Activated T-cell treated with anti-CD3 and anti-CD28 coated beads for 48 hours (primary cell): ENCODE measurements at places on chromosomes 4 and X.

- DNase-seq, result peak; percentile 21
Measured at GRCh38 chrX:41118156-41118555, 32.9 kb downstream of the USP9X start.

DNA sequence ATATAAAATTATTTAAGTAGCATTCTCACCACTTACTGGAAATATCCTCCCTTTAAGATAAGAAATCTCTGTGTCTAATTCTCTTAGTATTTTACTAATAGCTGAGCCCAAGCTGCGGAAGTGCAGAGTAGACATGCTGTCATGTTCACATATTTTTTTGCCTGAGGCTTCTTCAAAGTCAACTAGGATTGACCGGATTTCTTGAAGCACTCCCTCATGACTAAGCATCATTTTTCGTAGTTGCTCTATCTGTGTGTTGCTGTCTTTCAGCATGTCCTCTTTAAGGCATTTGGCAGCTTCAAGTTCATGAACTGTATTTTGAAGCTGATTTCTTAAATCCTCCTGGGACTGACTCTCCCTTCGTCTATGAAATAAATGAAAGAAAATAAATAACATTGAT, 36.9 kb downstream of the CCDC158 start:
- DNase-seq, result no peak

- DNase-seq, result no peak
Measured at GRCh38 chr4:95417531-95417930, 131.2 kb downstream of the UNC5C start.

GRCh38 chr4:165301833-165302232, 25.6 kb upstream of the MSMO1 start:
- DNase-seq, result no peak

GRCh38 chr4:168587411-168588125, 90.7 kb downstream of the PALLD start:
- no peak for DNase-seq

DNA sequence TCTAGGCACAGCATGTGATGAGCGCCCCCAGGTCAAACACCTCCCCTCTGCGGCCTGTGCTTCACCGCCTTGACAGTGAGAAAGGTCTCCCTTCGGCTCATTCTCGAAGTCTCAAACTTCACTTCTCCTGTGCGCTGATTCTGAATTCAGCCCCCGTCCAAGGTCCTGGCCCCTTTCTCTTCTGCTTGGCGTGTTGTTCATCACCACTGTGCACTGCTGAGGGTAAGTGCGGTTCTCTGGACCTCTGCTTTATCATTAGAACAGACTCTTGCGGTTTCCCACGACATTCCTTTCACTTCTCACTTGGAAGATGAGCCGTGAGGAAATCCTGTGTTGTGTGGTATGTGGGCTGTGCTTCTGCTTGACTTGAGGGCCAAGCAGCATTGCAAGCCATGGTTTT, 11.9 kb downstream of the HTT-AS start:
- DNase-seq, result no peak

GRCh38 chr4:65893271-65893670, 223.0 kb upstream of the EPHA5 start:
- DNase-seq, result no peak

- no peak for DNase-seq
Measured at GRCh38 chr4:64409300-64409699, at the start of gene TECRL. Gene TECRL (minus strand): TSS chr4:64409450. CDS start chr4:64409351, 99 bp downstream.

GRCh38 chr4:15331930-15332329, 95.9 kb upstream of the C1QTNF7 start:
- no peak for DNase-seq

- DNase-seq, result no peak
Measured at GRCh38 chr4:112562254-112562879, 46.4 kb upstream of the NEUROG2 start.

- no peak for DNase-seq
Measured at GRCh38 chr4:86223472-86223871, 136.4 kb downstream of the MAPK10 start.

GRCh38 chr4:21848021-21848420, 100.6 kb downstream of the KCNIP4 start:
- no peak for DNase-seq

GRCh38 chr4:13548059-13548983, 4.0 kb upstream of the NKX3-2 start:
- no peak for DNase-seq

DNA sequence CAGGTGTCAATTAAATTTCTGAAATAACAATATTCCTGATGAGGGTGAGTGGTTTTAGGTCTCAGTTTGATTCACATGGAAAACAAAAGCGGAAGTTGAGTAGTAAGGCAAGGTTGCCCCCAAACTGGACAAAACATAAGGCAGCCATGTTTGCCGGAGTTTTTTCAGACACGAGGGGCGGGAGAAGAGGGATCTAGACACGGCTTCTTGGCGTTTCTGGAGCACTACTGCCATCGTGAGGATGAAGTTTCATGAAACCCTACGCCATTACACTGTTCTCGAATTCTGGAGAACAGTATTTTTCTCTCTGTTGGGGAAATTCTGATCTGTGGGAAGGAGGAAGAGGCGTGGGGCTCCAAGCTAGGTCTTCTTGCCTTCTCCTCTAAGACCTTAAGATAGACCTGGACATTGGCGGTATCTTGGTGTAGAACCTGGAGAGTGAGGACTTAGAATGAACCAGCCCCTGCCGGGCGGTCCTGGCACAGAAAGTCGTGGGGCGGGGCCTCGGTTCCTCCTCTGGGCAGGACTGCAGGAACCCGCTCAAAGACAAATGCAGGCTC, 160.3 kb downstream of the OR13H1 start:
- no peak for DNase-seq

GRCh38 chrX:5869786-5870185, 358.9 kb downstream of the NLGN4X start:
- DNase-seq, result no peak

DNA sequence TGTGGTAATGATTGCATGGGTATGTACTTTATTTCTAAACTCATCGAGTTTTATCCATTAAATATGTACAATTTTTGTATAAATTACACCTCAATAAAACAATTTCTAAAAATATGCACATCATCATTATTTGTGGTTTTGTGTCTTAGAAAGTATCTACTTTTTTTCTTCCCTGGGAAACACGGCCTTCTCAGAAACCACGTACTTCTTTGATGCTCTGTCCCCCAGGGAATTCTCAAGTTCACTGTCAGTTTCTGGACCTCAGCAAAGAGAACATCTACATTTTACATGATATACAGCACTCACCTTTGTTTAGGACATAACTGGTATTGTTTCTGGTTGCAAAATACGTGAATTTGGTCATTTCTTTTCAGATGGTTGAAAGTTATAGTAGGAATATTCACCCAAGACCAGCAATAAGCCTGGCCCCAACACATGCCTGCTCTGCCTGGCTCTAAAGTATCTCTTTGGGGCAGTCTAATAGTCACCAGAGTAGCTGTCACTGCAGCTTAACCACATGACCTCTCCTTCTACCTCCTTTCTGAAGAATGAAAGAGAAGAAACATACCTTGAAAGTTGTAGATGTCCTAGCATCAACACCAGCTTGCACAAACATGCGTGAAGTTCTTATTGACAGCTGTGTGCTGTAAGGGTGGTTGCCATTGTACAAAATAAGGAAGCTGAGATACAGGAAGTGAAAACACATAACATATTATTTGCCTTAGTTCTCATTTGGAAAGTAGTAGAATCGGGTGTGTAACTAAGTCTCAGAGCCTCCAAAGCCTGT, 48.4 kb upstream of the SPANXN4 start:
- no peak for DNase-seq

- DNase-seq, result no peak
Measured at GRCh38 chr4:151668689-151669402, 92.0 kb downstream of the GATB start.

DNA sequence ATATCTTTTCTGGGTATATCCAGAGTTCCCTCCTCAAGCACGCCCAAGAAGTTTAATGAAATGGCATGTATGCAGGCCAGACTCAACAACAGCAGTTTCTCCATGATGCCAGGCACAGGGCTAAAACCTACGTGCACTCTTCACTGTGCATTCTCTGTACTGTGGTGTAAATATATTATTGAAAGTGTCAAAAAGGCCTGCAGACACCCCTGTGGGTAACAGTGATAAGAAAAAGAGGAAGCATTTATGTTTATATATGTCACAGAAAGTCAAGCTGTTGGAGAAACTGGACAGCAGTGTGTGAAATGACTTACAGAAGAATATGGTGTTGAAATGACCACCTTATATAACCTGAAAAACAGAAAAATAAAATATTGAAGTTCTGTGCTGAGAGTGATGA, 29.6 kb upstream of the DCAF8L1 start:
- no peak for DNase-seq

- no peak for DNase-seq
Measured at GRCh38 chrX:112832481-112833095, 8.0 kb downstream of the AMOT start.
